Stimulated activated CD4-positive, alpha-beta T cell treated with anti-CD3 and anti-CD28 coated beads, Interleukin-1b, Interleukin-23, amount 100 ng/mL, for 1 hour (primary cell): ENCODE measurements at places on chromosomes 5 and 9.

DNA sequence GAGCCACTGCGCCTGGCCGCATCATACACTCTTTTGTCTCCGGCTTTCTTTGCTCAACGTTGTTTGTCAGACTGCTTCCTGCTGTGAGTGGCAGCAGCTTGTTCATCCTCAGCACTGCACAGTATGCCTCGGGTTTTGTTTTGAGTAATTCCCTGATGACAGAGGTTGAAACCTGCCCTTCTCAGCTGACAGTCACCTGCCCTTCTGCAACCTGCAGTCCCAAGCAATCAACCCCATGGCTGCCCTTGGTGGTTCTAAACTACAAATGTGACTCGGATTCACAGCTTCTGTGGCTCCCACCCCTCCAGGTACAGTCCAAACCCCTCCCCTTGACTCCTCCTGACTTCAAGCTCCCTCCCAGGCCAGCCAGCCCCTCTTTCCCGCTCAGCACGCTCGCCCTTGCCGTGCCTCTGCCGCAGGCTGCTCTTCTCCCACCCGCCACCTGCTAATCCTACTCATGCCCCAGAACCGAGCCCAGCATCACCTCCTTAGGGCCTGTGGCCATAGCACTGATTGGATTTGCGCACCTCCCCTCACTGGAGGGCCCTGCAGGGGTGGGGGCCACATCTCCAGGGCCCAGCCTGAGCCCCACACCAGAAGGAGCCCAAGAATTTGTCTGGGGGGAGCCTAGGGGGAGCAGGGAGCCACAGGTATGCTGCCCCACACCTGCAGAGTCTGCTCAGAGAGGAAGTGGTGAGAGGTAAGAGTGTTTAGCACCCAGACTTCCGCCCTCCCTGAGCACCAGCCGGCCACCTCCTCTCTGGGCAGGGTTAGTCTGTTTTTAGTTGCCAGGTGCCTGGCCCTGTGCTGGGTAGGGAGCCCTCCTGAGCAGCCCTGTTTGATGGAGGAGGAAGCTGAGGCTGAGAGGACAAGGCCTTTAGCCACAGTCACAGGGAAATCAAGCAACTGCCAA is 10.1 kb downstream of the EEIG1 start:
- DNase-seq, result no peak

DNA sequence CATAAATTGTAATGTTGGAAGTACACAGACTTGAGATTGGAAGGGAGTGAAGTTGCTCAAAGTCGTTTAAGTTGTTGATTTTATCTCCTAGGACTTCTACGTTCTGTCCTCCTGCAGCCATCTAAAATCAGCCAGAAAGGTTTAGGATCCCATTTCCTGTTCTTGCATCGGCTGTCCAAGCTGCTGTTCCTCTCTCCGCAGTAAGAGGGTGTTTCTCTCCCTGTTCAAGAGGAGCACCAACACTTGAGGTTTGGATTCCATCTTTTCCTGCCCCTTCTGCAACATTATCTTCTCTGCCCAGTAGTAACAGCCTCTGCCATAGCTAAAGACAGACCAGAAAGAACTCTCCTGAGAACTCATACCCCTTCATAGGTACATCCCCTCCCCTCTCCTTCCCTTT is 373.4 kb downstream of the GADD45G start:
- no peak for DNase-seq

DNA sequence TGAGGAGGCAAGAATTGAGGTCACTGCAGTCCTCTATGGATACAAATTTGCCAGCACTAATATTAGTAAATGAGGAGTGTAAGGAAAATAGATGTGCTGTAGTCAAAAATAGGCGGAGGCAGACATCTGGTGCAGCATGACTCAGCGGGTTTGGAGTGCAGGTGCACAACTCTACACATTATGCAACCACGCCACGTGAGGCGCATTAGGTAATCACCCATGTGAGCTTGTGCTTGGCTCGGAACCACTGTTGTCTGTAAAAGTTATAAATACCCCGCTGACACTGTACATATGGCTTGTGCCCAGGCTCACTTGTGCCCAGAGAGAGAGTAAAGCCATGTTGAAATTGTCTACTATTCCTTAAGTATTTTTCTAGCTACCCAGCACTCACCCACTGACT is 623.5 kb upstream of the NUDT12 start:
- no peak for DNase-seq

- no peak for DNase-seq
These were observed 56.3 kb downstream of the INSYN2B start for GRCh38 chr5:169923988-169924387.

DNA sequence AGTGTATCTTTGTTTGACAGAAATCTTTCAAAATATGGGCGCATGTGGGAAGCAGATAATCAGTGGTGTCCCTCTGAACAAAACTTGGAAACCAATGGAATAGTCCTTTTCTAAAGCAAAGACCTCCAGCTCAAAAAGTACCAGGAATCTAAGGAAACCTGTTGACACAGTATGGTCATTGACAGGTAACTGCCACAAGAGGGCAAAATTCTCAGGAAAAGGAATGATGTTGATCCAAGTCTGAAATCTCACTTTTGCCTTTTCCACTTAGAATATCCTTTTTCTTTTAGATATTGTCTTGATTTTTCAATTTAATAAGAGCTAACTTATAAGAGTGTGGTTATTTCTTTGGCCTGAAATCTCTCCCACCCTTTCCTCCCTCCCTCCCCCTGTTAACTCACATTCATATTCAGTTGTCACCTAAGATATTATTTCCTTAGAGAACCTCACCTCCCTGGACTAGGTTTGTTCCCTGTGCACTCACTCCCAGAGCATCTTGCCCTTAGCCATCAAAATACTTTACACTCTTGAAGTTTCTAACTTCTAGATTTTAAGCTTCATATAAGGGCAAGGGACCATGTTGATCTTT is 59.0 kb upstream of the BARX1 start:
- no peak for DNase-seq

DNA sequence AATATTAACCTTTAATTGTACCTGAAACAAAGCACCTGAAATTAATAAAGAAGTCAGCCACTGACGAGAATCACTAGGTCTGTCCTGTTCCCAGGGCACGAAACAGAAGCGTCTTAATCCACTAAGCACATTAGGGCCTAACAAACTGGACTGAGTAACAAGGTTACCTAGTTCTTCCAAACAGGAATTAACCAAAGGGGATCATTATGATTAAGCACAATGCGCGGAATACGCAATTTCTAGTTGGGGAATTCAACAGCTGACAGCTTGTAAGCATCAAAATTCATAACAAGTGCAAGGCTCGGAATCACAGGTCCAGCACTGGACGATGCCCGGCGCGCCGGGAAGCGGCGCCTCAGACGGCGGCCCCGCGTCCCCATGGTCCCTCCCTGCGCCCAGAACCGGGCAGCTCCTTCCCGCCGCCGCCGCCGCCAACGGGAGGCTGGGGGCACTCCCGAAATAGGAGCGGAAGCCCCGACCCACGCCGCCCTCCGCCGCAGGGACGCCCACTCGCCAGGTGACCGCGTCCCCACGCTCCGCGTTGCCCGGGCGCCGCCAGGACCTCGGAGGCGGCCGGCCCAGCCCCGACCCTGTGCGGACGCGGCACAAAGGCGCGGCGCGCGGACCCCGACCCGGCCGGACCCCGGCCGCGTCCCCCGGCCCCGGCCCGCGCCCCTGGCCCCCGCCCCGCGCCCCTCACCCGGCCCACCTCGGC is 898 bp downstream of the CAMSAP1 start:
- no peak for DNase-seq

DNA sequence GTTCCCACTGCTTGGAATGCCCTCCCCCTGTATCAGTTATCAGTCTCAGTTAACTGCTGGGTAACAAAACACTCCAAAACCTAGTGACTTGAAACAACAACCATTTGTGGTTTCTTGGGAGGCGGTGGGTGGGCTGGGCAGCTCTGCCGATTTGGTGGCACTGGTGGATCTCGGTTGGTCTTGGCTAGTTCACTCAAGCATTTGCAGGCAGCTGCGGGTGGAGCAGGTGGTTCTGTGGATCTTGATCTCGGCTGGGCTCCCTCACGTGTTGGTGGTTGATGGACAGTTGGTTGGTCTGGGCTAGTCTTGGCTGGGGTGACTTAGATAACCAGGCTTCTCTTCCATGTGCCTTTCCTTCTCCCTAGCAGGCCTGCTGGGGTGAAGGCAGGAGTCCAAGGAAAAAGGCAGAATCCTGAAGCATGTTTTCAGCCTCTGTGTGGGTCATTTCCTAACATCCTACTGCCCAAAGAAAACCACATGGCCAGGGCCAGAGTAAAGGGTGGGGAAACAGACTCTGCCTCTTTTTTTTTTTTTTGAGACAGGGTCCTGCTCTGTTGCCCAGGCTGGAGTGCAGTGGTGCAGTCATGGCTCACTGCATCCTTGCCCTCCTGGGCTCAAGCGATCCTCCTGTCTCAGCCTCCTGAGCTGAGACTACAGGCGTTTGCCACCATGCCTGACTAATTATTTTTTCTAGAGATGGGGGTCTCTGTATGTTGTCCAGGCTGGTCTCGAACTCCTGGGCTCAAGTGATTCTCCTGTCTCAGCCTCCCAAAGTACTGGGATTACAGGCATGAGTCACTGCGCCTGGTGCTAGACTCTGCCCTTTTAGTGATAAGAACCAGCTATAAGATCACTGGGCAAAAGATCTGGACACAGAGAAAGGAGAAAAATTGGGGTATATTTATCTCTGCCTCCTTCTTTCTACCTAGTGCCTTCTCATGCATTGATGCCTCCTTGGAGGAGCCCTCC is 183.7 kb downstream of the RGS3 start:
- no peak for DNase-seq
